PC-3 (cell line): ENCODE measurements at places on chromosomes 13 and 19. TPM values are rescaled to one million over a fixed set of nuclear protein-coding genes. Genes with fewer than 3 reads are reported as not detected.
A peak's percentile ranks its signal among the peaks of the same experiment; 100 is the strongest.

DNA sequence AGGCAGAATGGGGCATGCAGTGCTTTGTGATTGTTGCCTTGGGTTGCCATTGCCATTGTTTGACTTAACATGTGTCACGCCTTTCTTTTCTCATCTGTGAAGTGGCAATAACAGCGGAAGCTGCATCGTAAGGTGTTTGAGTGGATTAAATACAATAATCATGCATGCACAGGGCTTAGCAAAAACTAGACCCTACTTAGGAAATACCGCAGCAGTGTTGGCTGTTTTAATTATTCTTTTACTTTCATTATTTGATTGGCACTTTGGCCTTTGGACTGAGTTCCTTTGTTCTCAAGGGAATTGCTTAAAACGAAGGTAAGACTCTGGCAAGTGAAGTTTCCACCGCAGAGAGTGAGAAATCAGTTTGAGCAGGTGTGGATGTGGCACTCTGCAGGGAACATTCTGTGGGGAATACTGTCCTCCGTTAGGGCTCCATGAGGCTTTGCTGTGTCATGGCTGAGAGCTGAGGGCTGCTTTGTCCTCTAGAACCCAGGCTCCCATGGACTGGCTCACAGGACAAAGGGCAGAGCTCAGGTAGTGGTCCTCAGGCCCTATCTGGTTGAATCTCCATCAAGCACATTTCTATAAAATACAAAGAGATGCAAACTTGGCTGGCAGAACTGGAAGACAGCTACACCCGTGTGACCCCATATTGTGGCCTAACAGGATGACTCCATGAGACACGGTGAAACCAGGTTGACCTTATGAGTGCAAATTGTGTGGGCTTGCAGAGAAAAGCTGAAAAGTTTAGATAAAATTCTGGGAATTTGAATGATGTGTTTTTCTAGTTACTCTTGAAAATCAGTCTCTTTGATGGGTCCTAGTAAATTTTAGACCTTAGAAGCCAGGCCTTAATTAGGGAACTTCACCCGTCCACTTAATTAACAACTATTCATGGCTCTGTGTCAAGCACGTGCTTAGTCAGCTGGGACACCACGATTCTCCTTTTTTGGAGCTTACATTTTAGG lies 407.2 kb downstream of the KCNRG start:
- DNase-seq, result no peak

- DNase-seq, result no peak
These were observed 78.4 kb downstream of the GPC6 start for GRCh38 chr13:93304868-93305613.

GRCh38 chr13:41995336-41995735 lies 34.4 kb upstream of the VWA8 start:
- no peak for DNase-seq

DNA sequence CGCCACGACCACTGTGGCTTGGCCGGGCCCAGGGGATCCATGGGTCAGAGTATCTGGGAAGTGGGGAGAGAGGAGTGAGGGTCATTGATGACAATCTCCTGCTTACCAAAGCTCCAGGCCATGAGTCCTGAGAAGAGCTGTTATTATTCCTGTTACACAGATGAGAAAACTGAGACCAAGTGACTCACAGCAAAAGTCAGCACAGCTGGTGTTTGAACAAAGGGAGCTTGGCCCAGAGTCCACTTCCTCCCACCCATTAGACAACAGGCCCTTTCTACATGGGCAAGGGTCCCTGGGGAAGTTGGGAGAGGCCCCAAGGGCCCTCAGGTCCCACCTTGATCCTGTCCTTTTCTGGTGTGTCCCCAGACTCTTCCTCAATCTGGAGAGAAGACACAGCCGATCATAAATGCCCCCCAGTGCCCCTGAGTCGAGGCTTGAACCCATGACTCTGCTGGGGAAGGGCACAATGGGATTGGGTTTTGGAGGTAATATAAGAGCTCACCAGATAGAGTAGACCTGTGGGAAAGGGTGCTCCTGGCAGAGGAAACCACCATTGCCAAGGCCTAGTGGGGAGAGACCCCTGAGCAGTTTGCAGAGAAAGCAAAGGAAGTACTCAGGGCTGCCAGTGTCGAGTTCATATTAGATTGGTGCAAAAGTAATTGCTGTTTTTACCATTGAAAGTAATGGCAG lies 6.8 kb downstream of the FUT6 start:
- no peak for DNase-seq

- no peak for DNase-seq
These were observed 13.6 kb downstream of the PIN1 start for GRCh38 chr19:9848762-9849161.

DNA sequence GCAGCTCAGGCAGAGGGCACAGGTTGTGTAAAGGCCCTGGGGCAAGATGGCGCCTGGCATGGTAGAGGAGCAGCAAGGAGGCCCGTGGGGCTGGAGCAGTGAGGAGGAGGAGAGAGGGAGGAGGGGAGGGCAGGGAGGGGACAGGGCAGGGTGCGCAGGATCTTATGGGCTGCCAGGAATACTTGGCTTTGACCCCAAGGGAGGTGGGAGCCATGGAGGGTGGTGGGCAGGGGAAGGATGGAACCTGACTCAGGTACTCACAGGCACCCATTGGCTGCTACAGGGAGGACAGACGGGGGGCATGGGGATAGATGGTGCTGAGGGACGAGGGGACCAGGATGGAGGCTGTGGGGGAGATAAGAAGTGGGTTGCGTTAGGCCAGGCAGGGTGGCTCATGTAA lies 3.3 kb downstream of the TNFAIP8L1 start:
- no peak for DNase-seq

DNA sequence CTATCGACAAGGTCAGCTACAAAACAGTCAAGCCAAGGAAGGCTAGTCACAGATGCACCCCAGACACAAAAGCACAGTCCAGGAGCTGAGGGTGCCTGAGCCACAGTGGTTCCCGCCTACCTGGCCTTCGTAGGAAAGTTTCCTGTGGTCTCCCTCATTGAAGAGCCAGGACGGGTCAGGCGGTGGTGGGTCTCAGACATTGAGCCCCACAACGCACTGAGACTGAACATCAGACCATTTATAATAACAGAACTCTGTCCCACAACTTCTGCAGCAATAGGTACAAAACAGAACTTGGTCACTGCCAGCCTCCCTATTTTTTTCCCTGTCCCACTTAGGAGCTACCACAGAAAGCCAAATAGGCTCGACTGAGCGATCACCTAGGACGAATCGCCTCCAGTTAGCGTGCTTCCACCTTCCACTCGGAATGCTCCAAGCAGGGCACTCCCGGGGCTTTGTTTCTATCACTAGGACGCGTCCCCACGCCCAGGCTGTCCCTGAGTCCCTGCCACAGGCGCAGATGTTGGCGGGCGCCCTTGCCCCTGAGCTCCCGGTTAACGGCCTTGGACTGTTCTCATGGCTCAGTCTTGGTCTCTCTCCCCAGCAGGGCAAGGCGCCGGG lies 640 bp upstream of the ZNF544 start:
- no peak for DNase-seq

GRCh38 chr19:33442706-33443105 lies 69.2 kb downstream of the CEBPG start:
- no peak for DNase-seq

DNA sequence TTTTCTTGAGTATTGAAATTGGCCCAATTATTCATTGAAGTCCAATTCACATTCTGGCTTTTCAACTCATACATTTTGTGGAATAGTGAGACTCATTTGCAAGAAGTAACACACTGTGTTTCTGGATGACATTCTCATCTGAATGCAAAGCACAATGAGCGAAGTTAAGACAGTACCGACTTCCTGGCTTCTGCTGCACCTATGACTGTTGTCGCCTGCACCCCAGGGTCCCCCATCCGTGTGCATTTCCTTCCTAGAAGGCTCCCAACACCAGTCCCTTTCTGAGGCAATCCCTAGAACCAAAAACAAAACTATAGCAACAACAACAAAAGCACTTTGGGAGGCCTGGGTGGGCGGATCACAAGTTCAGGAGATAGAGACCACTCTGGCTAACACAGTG lies 183.3 kb downstream of the SHISA2 start:
- no peak for DNase-seq

GRCh38 chr19:8085598-8086408 lies 33.2 kb downstream of the CCL25 start:
- peak; percentile 77 for DNase-seq

GRCh38 chr13:60379837-60380565 lies 17.0 kb upstream of the TDRD3 start:
- DNase-seq, result no peak

- DNase-seq, result no peak
These were observed 41.8 kb upstream of the WASF3 start for GRCh38 chr13:26515721-26516120.

The ATP4A gene
- total RNA-seq, result not detected in 2 replicates

The CCDC61 gene
- 6.3 and 7.7 TPM in 2 replicates for total RNA-seq

The ZNF714 gene
- total RNA-seq, result 8.8 and 9.3 TPM in 2 replicates

The RUBCNL gene
- total RNA-seq, result 0.17 TPM in 1 of 2 replicates, not detected in the other

The JOSD2 gene
- 60.8 and 71.5 TPM in 2 replicates for total RNA-seq

The ZNF613 gene
- 3.1 and 4.3 TPM in 2 replicates for total RNA-seq

The SIGLEC5 gene
- total RNA-seq, result not detected in 2 replicates

The ZNF738 gene
- 6.0 and 8.1 TPM in 2 replicates for total RNA-seq

The OVOL3 gene
- total RNA-seq, result not detected in 2 replicates

The ZNF83 gene
- 32.9 and 45.4 TPM in 2 replicates for total RNA-seq

The COL4A2 gene
- total RNA-seq, result 74.5 and 127 TPM in 2 replicates

The RASGRP4 gene
- total RNA-seq, result not detected in 2 replicates

The DIAPH3 gene
- 7.6 and 10.1 TPM in 2 replicates for total RNA-seq

The WDFY2 gene
- total RNA-seq, result 4.1 and 5.9 TPM in 2 replicates
